ENCODE measurements at places on chromosomes 11 and 22.

DNA sequence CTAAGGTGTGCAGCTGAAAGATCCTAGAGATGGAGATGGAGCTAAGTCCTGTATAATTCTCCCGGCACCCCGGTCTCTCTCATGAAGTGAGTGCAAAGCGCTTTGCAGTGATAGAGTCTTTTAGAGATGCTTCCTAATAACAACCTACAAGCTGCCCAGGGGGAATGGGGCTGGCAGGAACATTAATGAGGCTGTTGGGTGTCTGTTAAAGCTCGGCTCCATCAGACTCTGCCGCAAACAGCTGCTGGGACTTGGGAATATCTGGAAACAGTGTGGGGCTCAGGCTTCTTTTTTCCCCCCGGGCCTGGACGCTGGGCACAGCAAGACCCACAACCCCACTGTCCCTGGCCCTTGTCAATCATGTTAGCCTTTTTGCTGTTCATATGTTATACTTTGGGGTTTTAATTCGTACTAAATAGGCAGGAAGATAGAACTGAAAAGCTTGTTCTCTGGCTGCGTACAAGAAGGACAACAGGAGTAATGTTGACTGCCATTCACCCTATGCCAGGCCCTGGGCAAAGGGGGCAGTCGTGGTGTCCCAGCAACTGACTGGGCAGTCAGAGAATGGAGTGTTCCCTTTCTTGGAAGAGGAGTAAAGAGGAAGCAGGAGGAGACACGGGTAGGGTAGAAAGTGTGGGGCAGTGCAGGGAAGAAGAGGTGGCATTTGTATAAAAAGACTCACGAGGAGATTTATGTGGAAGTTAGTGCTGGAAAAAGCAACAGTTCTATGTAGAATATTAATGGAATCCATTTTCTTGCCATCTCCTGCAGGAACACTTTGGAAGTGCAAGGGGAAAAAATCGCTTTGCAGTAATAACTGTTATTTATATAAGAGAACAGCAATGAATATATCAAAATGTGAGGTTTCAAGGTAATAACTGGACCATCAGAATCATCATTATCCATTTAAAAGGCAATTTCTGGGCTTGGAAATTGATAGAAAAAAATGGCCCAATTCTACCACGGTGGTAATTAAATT lies 232.8 kb downstream of the GRIK4 start:
- no peak for DNase-seq

DNA sequence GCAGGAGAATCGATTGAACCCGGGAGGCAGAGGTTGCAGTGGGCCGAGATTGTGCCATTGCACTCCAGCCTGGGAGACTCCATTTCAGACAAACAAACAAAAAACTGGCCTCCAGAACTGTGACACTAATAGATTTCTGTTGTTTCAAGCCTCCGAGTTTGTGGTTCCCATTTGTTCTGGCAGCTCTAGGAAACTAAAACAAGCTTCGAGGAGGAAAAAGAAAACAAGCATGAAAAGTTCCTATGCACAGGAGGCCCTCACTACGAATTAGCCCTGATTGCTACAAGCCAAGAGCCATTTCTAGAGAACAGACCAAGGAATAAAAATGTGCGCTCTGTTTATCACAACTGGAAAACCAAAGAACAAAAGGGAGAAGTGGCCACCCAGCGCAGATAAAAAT lies 47.8 kb upstream of the SHANK2 start:
- DNase-seq, result no peak

DNA sequence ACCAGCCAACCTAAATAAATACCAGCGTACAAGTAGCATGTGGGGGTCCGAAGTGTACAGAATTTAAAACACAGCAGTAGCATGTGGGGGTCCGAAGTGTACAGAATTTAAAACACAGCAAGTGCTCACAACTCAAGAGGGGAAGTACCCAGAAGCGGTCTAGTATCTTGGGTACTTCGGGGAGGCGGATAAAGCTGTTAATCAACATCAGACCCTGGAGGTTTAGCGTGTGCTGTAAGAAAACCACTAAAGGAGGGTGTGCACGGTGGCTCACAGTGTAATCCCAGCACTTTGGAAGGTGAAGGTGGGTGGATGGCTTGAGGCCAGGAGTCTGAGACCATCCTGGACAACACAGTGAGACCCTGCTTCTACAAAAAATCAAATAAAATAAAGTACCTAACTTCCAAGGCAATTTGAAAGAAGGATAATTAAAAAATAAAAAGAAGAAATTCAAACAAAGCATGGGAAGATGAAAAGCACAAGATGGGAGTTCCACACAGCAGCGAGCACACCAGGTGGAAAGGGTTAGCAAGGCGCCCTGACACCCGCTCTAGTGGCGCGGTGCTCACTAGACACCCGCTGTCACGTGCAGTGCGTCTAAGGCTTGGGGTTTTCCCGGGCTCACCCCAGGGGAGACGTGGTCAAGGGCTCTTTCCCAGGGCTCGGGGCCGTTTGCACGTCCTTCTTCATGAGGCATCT lies 35.0 kb upstream of the MOB2 start:
- no peak for DNase-seq

- no peak for DNase-seq
These were observed 1.6 kb downstream of the IRF7 start for GRCh38 chr11:614021-614622.

DNA sequence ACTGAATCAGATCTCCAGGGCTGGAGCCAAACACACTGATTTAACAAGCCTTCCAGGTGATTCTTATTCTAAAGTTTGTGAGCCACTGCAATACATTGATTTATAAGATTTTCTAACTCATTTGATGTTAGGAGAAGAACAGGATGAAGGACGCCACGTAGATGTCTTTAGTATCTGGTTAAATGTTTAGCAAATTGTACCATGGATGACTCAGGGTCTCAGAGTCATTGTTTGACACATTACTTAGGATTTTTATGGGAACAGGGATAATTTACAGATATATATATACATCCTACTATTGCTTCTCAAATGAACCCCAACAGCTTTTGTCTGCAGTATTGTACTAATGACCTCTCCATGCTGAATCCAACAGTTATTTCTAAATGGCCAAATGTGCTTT lies 143.1 kb upstream of the DDI1 start:
- DNase-seq, result no peak

DNA sequence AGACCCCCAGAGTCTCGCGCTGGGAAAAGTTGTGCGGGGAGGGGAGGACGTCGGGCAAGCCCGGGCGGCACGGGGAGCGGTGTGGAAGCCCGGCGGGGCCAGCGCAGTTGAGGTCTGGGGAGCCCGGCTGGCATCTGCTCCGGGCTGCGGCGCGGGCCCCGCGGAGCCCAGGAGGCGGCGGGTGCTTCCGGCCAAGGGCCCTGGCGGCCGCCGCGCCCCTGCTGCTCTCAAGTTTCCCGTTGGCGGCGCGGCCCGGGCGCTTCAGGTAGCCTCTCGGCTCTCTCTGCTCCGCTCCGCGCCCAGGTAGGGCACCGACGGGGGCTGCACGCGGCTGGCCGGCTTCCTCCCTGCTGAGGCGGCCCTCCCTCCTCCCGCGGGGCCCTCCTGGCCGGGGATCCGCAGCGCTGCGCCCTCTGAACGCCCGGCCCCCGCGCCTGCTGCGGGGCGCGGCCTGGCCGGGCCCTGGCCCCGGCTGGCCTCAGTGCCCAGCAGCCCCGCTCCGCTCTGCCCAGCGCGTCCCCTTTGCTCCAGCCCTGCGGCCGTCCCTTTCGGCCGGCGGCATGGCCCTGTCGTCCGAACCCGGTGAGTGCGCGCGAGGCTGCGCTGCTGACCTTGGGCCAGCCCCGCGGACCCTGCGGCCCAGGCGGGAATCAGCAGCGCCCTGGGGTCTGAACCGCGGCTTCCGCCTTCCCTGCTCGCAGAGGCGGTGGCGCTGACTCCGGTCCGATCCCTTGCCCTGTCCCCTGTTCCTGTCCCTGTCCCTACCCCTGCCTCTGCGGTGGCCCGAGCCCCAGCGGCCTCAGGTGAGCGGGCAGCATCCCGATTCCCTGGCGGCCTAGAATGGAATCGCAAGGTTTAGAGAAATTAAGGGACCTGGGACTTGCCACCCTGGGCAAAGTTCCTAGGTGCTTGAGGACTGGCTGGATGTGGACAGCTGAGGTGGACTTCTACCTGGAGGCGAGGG lies 4.3 kb upstream of the AMPD3 start:
- DNase-seq, result no peak

GRCh38 chr11:3888876-3889275 lies 33.4 kb downstream of the STIM1 start:
- no peak for DNase-seq

DNA sequence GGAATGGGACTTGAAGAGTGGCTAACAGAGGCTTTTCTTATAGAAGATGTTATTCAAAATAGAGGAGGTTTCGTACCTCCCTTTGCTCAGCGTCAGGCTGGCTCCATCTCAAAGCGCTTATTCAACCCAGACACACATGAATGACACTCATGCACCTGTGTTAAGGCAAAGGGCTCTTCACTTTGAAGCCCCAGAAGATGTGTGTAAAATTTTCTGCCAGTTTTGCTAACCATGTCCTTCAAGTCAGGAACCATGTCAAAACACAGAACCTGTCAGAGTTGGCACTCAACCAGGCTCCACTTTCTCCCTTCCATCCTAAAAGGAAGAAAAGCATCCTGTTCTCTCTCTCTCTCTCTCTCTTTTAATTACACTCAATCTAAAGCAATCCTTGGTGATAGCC lies 352.8 kb upstream of the NARS2 start:
- DNase-seq, result no peak

- DNase-seq, result peak; percentile 72
These were observed 11.7 kb downstream of the PHRF1 start for GRCh38 chr11:587978-588380.

DNA sequence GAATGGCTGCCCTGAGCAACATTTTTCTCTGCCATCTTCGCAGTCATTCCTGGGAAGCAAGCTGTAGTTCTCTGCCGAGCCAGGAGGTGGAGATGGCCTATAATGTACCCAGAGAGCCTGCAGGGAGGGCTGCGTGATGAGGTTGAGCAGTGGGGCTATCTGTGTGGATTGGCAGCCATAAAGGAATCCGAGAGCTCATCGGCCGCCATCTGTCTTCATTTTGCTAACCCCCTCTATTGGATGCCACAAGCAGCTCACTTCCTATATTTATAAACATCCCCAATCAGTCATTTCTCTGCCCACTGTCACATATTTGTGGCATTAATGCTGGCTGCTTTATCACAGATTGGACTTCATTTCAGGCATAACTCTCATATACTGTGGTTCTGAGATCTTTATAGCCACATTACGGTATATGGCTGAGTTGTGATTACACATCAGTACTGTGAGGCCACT lies 209.5 kb downstream of the NTM start:
- no peak for DNase-seq

DNA sequence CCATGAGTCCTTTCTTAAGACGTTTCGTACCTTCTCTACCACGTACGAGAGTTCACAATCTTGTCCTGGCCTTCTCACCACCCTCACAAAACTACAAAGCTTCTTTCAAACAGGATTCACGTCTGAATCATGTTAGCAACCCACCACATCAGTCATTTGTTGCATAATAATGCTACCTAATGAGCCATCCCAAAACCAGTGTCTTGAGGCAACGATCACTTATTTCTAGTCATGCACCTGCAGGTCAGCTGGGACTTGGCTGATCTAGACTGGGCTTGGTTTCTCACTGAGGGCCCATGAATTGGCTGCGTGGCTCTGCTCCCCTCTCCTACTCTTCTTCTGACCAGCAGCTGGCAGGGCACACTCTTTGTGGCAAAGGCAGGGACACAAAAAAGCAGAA lies 28.3 kb downstream of the LARGE1 start:
- DNase-seq, result no peak

- no peak for DNase-seq
These were observed 147.0 kb downstream of the CRYBB2 start for GRCh38 chr22:25366408-25366807.

DNA sequence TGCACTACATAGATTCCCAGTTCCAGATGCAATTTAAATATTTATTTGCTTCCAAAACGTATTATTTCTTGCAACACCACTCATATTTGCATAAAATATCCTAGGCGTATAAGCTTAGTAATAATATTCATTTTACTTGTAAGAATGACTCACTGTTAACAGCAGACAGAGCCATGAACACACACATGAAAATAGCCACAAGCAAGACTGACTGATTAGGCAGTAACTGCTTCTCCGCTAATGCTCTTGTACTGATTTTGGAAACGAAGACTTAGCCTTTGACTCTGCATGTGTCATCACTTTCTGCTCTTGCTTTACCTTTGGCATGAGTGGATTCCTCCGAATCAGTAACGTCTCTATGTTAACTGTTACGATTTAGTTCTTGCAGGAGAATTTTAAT lies 6.0 kb downstream of the OR10Q1 start:
- no peak for DNase-seq

- no peak for DNase-seq
These were observed 8.5 kb upstream of the SLN start for GRCh38 chr11:107720303-107720774.

DNA sequence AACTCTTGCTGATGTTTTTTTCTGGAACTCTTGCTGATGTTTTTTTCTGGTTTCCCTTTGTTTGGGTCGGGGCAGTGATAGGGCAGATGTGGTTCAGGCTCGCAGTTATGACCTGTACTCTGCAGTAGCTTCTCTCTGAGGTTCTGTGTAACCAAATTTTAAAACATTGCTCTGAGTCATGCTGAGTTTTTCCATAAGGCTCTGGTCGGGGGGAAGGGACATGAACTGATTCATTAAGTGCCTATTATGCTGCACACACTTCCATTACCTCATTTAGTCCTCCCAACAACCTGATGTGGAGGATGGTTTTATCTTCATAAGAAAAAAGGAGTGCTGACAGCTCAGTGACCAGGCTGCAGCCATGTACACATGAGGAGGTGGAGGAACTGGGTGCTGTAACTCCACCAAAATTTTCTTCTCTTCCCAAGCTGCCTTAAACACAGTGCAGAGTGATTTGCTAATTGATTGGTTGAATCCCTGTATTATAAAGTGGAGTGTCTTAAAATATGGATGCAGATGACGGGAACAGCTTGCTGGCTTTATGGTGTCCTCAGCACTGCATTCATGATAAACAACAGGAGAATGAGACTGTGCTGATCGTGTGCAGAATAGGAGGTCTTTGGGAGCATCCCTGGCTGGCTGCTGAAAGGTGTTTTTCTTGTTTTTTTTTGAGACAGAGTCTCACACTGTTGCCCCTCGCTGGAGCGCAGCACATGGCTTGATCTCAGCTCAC lies 19.1 kb downstream of the TNRC6B start:
- peak; percentile 67 for DNase-seq

DNA sequence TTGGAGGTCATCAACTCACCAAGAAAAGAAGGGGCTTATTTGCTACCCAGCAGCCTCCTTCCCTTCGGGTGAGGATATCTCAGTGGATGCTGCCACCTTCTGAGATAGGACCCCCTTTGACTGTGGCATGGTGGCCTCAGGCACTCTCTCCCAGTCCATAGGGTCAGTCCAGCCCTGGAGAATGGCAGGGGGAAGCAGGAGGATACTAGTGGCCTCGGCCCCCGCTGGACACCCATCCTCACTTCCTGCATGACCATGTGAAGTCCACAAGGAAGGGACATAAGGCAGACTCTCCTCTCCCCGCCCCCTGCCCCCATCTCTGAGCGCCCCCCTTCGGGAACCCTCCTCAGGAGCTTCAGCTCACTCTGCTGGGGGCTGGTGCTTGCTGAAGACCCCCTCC lies 24.4 kb downstream of the TPBGL start:
- no peak for DNase-seq
